Lung microvascular endothelial cell (primary cell): ENCODE measurements at places on chromosomes 5 and 9. TPM values are rescaled to one million over a fixed set of nuclear protein-coding genes. Genes with fewer than 3 reads are reported as not detected.

Gene PTPRD
- total RNA-seq = 1.2 and 2.4 TPM in 2 replicates

- no peak for DNase-seq
Observed at GRCh38 chr9:102986425-102986824, 8.7 kb upstream of the CYLC2 start.

GRCh38 chr9:107983181-107983603 lies 493.6 kb upstream of the KLF4 start:
- peak; percentile 46 for DNase-seq

DNA sequence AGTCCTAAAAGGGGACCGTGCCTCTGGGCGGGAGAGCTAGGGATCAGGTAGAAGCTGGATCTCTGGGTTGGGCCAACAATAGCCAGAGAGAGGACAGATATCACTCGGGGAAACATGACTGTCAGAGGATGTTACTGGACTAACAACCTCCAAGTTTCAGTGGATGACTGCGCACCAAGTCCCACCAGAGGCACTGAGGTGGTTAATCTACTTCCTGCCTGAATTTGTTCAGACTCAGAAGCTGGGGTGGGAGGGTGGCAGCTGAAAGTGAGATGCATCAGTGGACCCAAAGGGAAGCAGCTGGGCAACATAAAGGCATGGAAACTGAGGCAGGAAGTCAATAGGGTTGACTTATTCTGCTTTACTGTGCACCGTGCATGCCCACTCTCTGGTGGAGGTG lies 130.1 kb upstream of the SLC44A1 start:
- DNase-seq = no peak

DNA sequence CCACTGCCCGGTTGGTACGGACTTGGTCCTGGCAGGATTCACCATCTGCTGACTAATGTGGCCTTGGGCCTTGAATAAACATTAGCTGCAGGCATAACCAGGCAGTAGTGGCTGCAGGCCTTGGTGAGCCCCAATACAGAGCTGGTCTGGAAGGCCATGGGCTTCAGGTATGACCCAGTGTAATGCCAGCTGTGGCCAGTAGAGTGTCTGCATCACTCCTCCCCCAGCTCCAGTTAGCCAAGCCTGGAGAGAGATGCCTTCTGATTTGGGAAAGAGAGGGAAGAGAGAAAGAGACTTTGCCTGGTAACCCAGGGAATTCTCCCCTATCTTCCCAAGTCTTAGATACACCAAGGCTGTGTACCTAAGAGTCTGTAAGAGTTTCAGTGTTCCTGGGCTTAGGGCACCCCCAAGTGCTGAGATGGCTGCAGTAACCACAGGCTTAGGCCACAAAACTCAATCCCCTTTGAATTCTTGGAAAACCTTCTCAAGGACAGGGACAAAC lies 5.6 kb upstream of the C5 start:
- no peak for DNase-seq

DNA sequence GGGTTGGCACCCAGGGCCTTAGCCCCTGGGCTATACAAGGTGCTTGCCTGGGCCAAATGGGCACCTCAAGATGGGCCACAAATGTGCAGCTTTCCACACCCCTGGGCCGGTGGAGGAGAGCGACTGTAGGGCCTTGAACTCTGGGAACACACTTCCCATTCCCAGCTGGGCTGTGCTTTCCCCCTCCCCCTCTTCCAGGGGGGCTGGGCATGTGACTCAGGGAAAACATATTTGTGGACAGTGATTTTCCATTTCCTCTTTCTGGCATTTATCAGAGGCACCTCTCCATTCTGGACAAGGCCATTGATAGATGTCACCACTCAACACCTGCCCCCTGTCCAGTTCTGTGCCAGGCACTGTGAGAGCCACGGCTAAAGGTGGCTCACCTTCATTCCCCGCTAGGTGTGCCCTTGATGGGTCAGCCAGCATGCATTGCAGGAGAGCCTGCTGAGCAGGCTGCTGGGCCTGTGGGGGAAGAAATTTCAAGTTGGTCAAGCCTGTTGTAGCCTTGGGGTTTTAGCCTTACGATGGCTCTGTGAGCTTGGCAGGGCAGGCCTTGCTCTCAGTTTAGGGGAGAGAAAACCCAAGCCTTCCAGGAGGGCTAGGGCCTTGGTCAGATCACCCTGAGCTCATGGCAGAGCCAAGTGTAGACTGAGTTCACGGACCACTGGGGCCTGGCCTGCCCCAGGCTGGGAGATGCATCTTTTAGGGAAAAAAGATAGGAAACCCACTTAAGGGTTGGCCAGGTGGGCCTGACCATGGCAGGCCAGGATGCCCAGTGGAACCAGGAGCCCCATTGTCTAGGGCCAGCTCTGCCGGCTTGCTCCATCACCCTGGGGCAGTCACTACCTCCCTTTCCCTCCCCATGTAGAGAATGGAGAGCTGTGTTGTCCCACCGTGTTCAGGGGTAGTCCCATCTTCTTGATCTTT lies 113.9 kb downstream of the DAB2IP start:
- peak; percentile 58 for DNase-seq

- no peak for DNase-seq
Observed at GRCh38 chr5:24749701-24750100, 104.9 kb upstream of the CDH10 start.

GRCh38 chr5:165620394-165620793 lies 2115.0 kb downstream of the MAT2B start:
- no peak for DNase-seq

- no peak for DNase-seq
Observed at GRCh38 chr5:151171529-151171928, 13.9 kb upstream of the ANXA6 start.

- DNase-seq = no peak
Observed at GRCh38 chr5:156043351-156043750, 283.6 kb upstream of the SGCD start.
